ENCODE measurements at places on chromosomes 7 and 10.

GRCh38 chr10:13036841-13037240 lies 35.3 kb upstream of the CCDC3 start:
- DNase-seq, result no peak

DNA sequence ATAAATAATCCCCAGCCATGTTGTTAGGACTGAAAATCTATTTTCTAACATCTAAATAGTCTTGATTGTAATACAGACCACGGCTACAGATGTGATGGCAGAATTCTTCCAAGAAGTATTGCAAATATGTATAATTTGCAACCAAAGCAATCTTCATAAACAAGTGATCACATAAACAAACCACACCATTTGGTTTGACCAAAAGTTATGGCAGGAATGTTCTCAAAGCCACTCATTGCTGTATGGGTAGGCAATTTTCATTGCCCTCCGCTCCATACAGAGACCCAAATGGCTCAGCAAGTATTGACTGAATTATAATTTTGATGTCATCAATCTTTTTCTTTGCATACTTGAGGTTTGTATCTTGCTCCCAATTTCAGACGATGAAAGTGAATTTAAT lies 19.0 kb upstream of the RHOBTB1 start:
- no peak for DNase-seq

DNA sequence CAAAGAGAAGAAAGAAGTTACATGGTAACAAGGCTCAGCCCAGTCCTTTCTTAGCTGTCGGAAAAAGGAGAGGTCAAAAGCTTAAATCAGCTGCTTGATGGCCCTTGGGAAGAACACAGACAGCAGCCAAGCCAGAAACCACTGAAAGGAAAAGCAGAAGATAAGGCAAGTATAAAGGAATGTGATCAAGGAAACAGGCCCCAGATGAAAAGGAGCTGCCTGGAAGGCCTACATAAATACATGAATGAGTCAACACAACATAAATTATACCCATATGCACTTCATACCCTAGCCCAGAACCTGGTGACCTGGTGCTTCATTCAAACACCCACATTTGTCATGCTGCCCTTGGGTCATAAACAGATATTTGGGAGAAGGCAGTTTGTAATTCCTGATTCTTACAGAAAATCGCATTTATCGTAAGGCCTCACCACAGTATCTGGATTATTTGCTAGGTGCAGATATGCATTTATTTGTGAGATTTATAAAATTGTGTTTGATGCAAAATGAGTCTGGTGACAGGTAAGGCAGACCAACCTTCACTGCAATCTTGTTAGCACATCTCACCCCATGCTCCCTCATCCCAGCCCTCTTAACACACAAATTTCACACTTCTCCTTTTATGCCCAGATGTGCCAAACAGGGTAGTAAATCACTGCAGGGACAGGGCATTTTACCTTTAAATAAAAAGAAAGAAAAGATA lies 94.9 kb upstream of the KCNIP2 start:
- no peak for DNase-seq

GRCh38 chr10:126686719-126687118 lies 16.2 kb upstream of the C10orf90 start:
- no peak for DNase-seq

- no peak for DNase-seq
Observed at GRCh38 chr10:128985036-128985435, 482.0 kb upstream of the MGMT start.
